ENCODE measurements at places on chromosomes 4 and X.

- DNase-seq = no peak
Observed at GRCh38 chr4:105357258-105357980, 116.4 kb downstream of the PPA2 start.

GRCh38 chr4:172489861-172490260 is 676.7 kb downstream of the GALNTL6 start:
- DNase-seq = no peak

GRCh38 chr4:11073621-11074051 is 355.1 kb downstream of the HS3ST1 start:
- no peak for DNase-seq

DNA sequence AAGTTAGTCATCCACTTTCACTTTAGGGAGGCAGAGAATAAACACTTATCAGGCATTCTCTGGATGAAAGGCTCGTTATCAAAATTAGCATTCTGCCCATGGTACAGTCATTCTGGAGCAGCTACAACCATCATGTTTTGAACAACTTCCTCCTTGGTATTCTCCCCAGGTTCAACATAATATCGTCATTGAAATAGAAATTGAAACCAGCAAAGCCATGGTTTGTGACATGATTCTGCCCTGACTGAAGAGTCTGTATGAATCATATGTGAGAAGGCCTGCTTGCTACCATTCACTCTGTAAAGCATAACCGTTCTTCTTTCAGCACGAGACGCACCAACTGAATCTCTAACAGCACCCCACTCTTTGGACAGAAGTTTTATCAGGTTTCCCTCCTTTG is 127.5 kb upstream of the RADX start:
- DNase-seq = peak; percentile 52

DNA sequence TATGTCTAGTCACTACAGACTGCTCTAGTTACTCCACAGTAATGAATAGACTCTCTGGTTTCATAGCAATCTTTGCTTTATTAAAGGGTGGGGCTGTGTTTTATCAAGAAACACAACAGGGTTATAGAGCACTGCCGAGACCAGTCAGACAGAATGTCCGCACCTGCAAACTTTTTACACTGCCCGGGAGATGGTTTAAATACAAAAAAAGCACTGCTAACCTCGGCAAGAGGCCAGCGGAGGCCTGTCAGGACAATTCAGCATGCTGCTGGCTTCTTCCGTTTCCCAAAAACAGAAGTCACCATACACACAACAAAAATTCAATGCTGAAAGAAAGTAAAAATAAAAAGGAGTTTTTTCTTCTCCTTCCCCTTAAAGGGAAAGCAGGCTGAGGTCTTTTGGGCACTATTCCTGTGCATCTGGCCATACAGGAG is 67.4 kb downstream of the IRF2 start:
- DNase-seq = no peak

- peak; percentile 80 for DNase-seq
Observed at GRCh38 chr4:13527981-13528820, 16.1 kb downstream of the NKX3-2 start.

GRCh38 chr4:1843852-1844251 is 12.1 kb downstream of the LETM1 start:
- DNase-seq = no peak

DNA sequence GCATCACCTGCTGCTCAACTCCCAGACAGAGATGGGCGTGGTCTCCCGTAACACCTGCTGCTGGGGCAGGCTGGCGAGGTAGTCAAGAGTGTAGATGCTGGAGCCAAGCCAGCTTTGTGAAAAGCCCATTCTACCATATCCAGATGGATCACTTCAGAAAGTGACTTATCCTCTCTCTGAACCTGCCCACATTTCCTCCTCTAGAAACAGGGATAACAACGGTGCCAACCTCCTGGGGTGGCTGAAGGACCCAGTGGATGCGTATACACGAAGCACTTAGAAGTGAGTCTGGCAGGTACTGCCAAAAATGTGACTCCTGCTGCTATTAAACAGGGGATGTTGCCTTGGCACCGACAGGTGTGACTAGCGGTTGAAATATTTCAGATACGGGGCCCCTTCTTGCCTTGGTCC is 95.8 kb downstream of the SORBS2 start:
- DNase-seq = no peak

DNA sequence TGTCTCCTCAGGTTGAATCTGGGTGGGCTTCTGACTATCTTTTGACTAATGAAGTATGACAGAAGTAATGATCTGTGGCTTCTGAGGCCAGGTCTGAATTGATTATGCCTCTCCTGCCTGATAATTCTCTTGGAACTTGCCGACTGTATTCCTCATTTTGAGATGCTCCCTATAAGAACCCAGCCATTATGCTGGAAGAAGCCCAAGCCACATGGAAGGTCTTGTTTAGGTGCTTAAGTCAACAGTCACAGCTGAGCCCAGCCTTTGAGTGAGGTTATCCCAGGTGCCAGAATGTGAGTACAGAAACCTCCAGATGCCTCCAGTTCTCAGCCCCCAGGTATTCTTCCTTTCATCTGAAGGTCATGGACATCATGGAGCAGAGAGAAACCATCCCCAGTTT is 456.6 kb downstream of the IL15 start:
- no peak for DNase-seq
